Stimulated activated CD8-positive, alpha-beta memory T cell treated with anti-CD3 and anti-CD28 coated beads, Interleukin-2, amount 100 ng/mL, for 48 hours (primary cell): ENCODE measurements at places on chromosomes 2 and 18.

GRCh38 chr18:48851599-48851960 is 99.2 kb downstream of the SMAD7 start:
- no peak for DNase-seq

DNA sequence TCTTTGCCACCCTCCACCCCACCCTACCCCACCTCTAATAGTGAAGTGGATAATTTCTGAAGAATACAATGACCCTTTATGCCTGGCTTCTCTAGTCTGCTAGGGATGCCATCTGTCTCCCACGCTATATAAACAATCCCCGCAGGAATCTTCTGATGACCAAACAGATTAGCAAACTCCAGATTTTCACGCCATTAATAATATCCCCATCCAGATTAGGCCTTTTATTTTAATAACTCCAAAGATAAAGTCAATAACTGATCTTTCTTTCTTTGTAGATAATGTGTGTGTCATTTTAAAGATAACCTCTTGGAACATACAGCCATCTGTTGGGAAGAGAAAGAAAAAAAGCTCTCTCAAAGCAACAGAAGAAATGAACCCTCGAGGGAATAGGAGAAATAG is 47.9 kb upstream of the CCDC150 start:
- DNase-seq: no peak

GRCh38 chr2:144152817-144153271 is 367.1 kb downstream of the ZEB2 start:
- DNase-seq: no peak

DNA sequence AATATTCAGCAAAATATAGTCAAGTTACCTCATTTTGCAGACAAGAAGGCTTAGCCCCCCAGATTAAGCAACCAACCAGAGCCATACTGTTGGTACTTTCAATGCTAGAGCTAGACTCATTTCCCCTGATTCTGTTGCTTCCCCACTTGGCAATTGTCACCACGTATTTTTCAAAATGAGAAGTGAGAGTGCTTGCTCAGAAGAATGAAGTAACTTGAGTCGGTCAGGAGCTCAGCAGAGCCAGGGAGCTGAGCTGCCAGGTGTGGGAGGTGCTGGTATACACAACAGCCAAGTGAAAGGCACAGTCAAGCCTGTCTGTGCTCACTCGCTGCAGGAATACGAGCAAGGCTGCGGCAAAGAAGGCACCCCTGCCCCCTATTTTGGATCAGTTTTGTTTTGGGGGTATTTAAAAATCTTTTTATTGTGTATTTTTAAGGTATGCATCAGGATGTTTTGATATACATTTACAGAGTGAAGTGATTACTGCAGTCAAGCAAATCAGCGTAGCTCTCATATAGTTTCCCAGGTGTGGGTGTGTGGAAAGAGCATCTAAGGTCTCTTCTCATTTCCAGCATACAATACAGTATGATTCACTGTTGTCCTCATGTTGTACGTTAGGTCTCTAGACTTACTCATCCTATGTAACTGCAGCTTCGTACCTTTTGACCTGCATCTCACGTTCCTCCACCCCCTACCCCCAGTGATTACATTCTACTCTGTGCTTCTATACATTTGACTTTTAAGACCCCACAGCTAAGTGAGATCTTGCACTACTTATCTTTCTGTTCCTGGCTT is 62.4 kb downstream of the MRPS9 start:
- DNase-seq: no peak

- DNase-seq: peak; percentile 7
These were observed 65.1 kb downstream of the CUL3 start for GRCh38 chr2:224520064-224520463.

DNA sequence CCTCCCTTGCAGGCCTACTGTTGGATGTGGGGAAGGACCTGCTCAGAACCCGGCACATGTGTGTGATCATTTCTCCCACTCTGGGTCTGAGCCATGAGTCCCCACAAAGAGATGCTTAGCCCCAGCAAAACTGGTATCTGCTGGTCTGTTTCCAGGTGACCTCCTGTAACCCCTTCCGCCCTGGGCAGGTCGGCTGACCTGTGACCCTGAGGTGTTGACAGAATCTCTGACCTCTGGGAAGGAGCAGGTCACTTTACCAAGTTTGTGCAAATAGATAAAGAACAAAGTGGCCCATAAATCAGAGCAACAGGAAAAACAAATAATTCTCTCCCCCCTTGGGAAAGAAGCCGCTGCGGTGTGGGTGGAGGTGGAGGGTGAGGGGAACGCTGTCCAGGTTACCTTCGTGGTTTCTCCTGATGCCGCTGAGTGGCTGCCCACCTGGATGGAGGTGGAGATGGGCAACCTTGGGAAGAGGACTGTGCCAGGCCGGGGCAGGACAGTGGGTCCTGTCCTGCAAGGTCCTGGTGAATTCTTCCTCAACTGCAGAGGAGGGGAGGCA is 174.0 kb upstream of the MYCN start:
- DNase-seq: no peak

DNA sequence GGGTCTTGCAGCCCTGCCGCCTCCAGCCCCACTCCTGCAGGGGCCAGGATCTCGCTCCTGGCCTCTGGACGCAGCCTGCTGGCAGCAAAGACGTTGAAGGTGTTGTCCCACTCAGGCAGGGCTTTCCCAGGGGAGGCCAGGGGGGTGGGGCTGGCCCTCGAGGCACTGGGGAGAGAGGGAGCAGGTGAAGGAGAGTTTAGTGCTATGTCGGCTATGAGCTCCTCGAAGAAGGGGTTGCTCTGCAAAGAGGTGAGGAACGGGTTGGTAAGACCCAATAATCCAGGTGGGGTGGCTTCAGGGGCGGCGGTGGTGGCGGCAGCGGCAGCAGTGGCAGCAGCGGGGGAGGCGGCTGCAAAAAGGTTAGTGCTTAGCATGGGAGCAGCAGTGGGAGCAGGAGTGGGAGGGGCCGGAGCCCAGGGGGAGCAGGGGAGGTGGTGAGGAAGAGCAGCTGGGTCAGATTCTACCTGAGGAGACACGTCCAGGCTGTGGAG is 9.7 kb upstream of the SFXN5 start:
- no peak for DNase-seq

- peak; percentile 11 for DNase-seq
These were observed 91.7 kb upstream of the RMDN2 start for GRCh38 chr2:37833423-37833822.

DNA sequence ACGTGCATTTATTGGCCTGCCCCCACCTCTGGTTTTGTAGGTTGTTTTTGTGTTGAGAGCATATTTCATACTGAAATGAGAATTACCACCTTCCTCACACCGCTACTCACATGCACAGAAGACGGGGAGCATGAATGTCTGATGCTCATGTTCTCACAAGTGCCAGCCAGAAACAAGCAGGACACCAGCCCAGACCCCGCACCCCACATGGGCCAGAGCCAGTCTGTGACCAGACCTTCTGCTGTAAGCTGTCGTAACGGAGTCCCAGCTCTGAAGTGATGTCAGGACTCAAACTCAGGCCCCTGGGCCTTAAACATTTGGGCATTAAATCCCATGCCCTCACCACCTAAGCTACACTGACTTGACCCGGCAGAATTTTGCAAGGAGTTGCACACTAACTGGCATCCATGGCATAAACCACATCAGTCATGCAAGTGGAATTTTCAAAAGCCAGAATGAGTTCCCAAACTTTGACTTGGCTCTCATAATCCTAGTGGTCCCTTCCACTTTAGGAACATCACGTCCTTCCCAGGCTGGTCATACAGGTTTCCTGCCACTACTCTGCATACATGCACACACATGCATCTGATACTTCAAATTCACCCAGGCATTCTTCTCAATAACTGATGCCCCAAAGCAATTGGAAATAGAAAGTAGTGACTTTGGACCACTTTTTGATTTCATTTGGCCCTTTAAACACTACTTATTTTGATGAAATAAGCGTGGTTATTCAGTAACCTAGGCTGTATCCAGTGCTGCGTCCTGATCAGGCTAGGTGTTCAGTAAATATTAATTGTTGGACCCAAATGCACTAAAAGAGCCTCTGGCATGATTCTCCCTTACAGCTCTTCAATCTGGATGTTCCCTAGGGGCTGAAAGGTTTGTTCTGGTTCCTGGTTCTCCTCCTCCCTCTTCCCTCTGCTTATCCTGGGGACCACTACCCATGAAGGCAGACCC is 223.1 kb upstream of the ID2 start:
- no peak for DNase-seq

- DNase-seq: no peak
These were observed 72.2 kb upstream of the TEX51 start for GRCh38 chr2:126826491-126826890.

DNA sequence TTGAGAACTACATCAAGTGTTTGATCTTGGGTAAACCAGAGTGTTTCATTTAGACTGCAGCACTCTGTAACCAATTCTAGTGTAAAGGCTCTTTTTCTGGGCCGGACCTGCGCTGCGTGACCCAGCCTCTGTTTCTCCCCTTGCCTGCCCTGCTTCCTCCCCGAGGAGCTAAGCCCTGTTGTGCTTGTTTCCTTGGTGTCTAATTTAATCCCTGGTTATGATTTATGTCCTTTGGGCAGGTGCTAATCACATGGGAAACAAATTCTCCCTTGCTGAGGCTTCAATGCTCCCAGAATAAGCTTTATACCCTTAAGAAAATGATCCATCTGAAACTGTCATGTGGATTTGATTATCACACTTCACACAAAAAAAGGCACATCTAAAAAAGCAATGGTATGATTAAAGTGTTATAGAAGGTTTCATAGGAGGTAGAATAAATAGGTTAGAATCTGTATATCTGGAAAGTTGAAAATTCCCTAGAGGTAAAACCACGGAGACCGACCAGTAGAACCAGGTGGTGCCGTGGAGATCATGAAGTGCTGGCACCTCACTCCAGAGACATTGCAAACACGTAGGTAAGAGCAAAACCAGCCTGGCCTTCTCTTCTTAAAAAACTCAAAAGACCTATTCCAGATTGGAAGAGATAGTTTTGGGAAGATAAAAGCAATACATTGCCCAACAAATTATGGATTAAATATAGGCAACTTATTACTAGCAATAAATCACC is 31.0 kb upstream of the SLC9A2 start:
- no peak for DNase-seq

GRCh38 chr2:429575-430254 is 141.8 kb upstream of the ALKAL2 start:
- DNase-seq: no peak

- DNase-seq: no peak
These were observed 229.8 kb downstream of the LDLRAD4 start for GRCh38 chr18:13448335-13448795.

- DNase-seq: no peak
These were observed 11.0 kb upstream of the CNGA3 start for GRCh38 chr2:98335271-98335670.

- no peak for DNase-seq
These were observed 11.8 kb upstream of the LYPD1 start for GRCh38 chr2:132681766-132682165.

- no peak for DNase-seq
These were observed 55.2 kb upstream of the MGAT4A start for GRCh38 chr2:98786179-98786578.

DNA sequence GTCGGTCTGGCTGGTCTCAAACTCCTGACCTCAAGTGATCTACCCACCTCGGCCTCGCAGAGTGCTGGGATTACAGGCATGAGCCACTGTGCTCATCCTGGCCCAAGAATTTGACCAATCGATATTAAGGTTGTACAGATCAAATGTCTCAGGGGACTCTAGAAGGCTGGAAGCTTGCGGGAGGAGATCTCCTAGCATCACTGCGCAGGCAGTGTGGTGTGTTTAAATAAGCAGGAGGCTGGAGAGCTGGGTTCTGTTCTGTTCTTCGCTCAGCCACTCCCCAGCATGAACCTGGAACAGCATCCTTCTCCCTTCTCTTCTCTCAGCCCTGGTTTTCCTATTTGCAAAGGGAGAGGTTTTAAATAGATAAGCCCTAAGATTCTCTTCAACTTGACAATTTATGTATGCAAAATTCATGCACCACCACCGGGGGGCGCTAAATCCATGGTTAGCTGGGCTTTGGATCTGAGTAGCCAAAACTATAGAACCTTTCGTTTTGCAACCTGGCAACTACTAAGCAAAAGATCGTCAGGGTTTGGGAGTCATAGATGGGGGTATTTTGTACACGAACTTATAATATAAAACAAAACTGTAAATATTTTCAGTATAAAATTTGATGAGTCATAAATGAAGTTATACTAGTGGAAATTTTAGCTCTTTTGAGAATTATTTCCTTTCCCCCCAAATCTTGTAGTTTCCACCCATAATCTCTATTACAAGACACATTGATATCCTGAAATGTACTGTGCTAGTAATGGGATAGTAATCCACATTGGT is 60.6 kb downstream of the SLC16A14 start:
- peak; percentile 79 for DNase-seq

GRCh38 chr2:190996338-190996946 is 17.5 kb downstream of the STAT1 start:
- DNase-seq: no peak

DNA sequence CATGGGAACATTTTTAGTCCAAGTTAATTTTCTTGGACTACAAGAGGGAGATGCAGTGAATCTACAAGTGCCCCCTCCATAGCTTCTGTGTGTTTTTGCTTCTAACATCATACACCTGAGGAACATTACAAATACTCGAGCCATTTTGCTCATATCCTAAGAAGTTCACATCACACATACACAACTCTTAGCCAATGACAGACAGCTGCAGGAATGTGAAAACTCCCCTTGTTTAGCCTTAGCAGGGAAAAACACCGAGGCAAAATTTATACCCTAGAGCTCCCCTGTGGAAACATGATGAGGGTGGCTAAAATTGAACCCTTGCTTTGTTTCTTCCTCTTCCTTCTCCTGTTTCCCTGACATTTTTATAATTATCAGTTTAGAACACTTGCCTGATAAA is 928.3 kb upstream of the NRXN1 start:
- DNase-seq: no peak

- DNase-seq: peak; percentile 11
These were observed 11.5 kb downstream of the MFSD2B start for GRCh38 chr2:24021122-24021998.

GRCh38 chr2:147051248-147051647 is 793.6 kb upstream of the ACVR2A start:
- DNase-seq: no peak

DNA sequence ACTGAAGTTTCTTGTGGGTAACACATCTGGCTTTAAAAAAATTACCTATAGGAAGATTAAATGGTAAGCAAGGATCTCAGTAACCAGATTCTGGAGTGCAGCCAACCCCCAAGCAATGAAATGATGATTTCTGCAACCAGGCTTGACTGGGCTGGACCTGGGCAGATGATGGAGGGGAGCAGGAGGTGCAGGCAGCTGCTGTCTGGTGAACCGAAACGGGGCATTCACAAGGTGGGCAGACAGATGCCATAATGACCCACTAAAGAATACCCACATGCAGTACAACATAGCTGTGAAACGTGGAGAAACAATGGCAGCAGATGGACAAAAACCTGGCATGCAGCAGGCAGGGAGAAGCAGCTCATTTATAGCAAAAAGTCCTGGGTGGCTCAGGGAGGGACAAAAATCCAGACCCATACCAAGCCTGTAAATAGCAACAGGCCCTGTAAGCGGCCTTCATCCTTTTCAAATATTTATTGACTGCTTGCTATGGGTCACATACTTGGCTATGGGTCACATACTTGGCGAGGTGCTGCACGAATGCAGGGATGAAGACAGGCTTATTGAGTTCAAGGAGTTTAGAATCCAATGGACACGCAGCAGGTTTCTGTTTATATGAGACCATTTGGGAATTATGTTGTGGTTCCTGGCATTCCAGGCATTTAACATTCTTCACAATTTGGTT is 244.7 kb downstream of the HRH4 start:
- no peak for DNase-seq
